ENCODE measurements at places on chromosomes 11 and 22.

DNA sequence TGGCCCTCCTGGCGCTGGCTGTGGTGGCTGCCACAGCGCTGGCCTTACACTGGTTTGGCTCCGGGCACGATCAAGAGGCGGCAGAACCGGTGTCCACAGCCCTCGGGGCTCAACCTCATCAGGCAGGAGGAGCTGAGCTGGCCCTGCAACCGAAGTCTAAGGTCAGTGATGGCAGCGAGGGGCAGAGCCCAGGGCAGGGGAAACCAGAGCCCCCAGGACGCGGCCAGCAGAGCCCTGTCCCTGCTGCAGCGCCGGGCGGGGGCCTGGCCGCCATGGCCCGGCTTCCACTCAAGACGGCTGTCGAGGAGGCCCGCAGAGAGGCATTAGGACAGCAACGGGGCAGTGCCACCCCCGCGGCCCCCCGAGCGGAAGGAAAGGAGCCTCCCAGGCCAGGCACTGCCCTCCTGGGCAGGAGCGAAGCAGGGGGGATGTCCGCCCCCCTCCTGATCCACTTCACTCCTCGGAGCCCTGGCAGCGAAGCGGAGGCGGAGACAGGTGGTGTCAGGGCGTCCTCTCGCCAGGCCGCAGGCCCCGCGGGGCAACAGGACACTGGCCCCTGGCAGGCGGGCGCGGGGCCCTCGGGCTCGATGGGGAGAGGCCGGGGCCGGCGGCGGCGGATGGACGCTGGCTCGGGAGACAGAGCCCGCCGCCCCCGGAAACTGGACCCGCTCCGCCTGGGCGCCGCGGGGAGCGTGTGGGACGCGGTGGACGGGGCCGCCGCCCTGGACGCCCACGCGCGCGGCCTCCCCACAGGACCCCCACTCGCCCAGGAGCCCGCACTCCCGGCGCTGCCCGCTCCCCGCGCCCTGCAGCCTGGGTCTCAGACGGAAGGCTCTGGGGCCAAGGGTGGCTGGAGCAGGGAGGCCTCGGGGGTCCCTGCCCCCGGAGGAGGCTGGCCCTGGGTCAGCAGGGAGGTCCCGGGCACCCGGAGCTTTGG is 895 bp downstream of the KLHDC7B start:
- DNase-seq = no peak

DNA sequence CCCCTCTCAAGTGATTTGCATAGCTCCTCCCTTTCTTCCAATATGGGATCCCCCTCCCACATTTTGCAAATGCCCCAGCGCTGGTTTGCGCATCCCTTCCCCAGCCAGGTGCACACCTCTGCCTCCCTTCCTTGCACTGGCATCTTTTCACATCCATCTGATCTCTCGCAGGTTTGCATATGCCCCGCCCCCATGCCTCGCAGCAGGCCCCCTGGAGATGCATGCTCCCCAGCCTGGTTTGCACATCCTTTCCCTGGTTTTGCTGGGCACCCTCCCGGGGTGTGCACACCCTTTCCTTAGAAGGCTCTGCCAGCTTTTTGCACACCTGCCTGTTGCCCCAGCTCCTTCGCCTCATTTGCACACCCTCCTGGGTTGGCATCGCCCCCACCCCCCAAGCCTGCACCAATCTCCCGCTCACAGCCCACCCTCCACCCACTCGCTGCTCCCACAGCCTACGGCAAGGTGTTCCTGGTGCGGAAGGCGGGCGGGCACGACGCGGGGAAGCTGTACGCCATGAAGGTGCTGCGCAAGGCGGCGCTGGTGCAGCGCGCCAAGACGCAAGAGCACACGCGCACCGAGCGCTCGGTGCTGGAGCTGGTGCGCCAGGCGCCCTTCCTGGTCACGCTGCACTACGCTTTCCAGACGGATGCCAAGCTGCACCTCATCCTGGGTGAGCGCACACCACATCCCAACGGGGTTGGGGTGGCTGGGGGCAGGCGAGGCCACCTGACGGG is 917 bp downstream of the RPS6KA4 start:
- no peak for DNase-seq

DNA sequence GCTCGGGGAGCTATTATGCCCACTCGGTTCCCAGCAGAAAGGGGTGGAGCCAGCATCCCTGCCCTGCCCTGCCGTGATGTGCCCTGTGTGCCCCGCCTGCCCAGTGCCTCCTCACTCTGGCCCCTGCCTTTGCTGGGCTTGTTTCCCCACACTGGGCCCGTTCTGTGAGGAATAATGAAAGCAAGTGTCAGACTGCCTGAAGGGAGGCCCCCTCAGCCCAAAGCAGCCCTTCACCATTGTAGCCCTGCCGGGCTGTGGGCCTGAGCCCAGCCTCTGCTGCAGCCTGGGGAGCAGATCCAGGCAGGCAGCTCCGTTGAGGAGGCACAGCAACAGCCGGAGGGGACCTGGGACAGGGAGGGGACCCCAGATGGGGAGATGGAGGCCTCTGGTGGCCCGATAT is 20.2 kb upstream of the NEFH start:
- DNase-seq = no peak

- no peak for DNase-seq
These were observed 922.1 kb downstream of the OPCML start for GRCh38 chr11:132610216-132610615.

DNA sequence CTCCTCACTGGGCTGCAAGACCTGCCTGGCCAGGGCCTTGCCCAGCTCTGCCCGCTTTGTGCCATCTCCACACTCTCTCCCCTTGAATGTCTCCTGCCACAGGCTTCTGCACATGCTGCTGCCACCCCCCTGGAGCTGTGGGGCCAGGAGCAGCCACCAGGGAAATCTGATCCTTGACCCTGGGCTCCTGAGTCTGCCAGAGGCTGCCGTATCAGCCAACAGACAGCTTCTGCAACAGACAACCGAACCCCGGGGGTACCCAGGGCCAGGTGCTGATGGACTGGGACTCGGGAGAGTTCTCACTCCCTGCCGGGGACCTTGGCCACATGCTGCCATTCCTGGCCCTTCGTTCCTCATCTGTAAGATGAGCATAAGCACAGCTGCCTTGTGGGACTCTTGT is 3.3 kb upstream of the PPARA start:
- DNase-seq = no peak

DNA sequence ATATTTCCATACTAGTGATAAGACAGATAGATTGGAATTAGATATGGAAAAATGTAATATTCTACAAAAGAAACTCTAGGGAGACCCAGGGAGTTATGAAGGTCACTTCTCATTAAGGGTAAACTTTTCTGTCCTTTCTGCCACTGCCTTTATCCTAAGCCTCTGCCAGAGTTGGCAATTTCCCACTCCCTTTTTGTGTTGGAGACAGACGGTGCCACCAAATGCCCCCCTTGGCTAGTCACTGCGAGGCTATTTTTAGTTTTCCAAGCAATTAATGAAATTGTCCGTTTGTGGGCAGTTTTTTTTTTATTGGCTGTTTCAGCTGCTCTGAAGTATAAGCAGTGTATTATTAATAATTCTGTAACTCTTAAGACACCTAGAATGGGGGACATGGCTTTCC is 67.6 kb upstream of the TENM4 start:
- no peak for DNase-seq
